ENCODE measurements at places on chromosomes 12 and 14.
A peak's percentile ranks its signal among the peaks of the same experiment; 100 is the strongest.

GRCh38 chr14:58769011-58769643 lies 131.4 kb downstream of the DACT1 start:
- no peak for DNase-seq

DNA sequence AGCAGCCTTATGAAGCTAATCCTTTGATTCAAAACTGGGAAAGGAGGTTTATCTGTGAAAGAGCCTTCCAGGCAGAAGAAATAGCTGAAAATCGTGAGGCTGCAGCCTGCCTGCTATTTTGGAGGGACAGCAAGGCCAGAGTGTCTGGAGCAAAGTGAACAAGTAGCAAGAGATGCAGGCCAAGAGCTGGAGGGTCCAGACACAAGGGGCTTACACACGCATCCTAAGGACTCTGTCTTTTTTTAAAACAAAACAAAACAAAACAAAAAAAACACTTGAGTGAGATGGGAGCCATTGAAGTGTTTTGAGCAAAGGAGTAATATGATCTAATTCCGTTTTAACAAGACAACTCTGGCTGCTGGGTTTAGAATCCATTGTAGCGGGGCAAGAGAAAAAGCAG lies 76.4 kb upstream of the BCAT1 start:
- DNase-seq = no peak

- no peak for DNase-seq
These were observed 415.8 kb downstream of the TMTC2 start for GRCh38 chr12:83102499-83102898.

GRCh38 chr14:97262336-97262735 lies 465.2 kb downstream of the VRK1 start:
- no peak for DNase-seq

DNA sequence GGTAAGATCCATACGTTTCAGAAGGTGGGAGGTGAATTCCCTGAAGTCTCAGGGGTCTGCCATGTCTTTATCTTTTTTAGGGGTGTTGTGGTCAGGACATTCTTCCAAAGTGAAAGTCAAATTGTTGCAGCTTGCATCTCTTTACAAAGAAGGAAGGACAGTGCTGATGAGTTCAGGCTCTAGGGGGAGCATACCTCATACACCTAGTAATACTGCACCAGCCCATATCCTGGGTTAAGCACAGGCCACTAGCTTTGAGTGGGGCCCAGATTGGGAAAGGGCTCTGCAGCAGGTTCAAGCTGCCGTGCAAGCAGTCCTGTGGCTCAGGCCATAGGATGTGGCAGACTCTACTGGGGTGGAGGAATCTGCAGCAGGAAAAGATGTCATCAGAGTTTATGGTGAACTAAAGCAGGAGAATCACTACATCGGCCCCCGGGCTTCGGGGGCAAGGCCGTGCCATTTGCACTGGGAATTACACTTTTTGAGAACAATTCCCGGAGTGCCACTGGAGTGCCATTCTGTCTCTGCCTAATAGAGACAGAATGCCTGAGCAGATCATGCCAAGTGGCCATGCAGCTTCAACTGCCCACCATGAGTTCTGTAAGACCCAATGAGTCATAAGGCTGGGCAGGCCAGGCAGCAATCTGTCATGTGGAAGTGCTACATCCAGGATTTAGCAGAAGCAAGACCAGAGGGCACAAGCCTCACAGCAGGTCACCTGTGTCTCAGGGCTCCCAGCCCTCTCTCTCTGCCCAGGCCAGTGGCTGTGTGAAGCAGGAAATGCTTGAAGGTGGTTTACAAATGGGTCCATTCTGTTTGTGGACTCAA lies 32.3 kb downstream of the DIO3 start:
- no peak for DNase-seq

DNA sequence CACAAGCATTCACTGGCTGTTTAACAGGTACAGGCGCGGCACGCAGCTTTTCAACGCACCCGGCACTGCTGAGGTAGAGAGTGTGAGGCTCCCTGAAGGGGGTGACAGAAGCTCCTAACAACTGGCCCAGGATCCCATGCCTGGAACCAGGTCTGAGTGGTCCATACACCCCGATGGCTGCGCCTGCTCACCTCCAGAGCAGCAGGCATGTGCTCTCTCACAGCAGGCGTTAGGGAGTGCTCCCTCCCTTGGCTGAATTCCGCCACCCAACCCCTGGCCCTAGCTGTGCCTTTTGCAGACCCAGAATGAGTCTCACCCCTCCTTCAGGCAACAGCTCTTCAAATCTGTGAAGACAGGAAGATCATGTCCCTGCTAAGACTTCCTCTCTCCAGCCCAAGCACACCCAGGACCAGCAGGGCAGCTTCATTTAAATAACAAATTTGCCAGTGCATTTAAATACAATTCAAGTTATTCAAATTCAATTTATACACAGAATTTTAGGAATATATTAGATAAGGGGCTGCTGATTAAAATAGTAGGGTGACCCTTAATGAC lies 86.0 kb downstream of the SETD3 start:
- DNase-seq = no peak

DNA sequence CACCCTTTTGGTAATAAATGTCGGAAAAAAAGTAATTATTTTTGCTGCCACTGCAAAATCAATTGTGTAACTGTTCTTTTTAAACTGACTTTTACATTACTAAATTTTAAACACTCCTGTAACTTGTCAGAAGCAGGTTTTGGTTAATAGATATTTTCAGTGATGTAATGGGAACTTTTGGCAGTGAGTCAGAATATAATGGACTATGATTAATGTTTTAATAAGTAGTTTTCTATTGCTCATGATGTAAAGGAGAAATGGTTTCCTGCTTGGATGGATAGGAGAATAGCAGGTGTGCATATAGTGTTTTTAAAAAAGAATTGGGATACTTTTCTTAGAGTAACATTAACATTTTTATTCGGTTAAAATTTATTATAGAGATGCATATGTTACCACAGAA lies 58.8 kb downstream of the TRMT5 start:
- no peak for DNase-seq

- DNase-seq = no peak
These were observed 83.2 kb upstream of the EIF5 start for GRCh38 chr14:103250874-103251273.

DNA sequence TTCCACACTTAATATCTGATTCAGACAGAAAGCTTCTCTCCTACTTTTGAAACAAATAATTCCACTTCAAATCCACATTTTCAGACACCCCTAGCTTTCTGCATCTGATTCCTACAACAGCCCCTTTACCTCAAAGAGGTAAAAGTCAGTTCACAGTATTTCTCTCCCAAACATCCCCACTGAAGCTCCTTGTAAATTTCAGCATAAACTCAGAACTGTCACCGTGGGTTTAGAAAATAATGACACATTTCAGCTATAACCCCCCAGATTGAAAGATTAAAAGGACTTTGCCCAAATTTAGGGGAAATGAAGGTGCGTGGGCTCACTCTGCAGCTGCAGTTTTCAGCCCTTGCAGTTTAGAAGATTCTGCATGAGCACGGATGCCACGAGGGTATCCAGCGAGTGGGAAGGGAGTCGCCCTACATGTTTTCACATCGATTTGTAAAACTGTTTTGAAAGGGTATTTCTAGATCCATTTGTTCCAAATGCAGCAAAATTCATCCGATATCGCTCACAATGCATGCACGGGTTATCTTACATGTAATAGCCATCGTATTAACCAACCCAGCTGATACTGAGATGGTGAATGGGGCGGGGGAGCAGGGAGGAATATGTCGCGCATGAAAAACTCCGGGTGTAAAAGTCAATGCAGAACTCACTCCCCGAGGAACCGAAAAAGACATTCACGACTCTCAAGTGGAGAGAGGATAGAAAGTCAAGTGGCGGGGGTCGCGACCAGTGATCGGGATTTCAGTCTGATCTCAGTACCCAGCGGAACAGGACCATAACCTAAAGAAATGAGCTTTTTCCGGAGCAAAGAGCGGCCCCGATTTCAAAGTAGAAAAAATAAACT lies 5.0 kb upstream of the CCND2 start:
- DNase-seq = no peak

DNA sequence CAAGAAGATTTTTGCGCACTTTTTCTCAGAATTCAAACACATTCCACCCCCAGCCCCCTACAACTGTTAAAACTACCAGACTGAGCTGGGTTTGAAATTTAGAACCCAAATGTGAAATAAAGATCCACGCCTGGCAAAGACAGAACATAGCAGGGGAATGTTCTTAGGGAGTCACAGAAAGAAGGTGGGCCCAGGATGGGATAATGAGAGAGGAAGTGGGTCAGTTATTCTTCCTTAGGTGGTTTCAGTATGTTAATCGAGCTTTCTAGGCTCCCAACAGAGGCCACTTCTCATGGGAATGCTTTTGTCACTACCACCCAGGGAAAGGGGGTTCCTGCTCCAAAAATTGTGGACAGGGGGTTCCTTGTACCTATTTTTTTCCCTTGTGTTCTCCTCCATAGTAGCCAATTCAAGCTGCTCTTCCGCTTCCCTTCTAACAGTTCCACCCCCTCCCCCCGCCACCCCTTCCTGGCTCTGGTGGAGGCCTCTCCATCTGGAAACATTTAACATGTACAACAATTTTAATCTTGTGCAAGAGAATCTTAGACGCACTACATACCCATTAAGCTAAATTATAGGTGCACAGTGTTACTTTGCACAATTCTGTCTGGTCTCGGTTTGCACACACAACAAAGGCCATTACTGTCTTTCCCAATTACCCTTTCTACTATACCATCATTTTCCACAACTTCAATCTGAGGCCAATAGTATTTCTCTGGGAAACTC lies 218.1 kb downstream of the MON2 start:
- DNase-seq = no peak

DNA sequence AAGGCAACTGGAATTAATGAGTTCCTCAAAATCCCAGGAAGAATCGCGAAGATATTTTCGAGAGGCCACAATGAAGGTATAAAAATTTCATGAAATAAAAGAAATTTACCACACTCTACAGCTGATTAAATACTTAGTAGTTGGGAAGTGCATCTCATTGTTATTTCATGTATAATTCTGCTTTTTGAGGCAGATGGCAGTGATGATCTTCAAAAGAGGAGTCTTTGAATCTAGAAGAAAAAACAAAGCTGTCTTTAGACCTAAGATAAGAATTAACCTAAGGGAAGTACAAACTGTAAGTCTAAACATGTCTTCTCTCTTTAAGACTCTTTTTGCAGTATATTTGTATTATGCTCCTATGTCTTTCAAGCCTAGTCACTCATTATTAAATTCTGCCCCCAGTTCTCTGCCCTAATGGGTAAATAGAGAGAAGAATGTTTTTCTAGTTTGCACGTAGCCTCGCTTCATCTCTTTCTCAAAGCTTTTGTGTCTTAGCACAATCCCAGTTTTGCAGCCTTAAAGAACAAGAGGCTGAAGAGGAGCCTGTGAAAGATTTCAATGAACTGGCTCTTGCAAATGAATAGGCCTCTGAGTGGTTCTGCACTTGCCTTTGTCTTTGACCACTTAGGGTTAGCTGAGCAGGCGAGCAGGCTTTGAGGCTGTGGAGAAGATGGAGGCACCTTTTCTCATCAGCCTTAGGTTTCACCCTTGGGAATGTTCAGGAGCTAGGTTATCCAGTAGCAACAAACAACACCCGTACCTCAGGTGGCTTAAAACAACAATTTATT lies 32.7 kb downstream of the CFAP54 start:
- no peak for DNase-seq

DNA sequence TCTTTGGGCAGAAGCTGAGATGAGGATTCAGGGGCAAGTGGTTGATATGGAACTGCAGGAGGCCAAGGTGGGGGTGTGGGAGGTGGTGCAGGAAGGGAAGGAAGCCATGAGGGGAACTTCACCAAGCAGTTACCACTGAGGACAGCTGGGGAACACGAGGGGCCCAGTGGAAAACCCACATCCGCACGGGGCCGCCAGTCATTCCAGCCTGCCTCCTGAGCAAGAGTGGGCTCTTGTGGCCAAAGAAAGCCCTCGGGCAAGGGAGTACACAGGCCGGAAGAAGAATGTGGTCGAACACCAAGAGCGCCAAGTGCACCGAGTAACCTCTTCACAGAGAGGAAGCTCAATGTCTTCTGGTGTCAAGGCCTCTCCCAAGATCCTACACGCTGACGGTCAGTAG lies 252.2 kb upstream of the FOXN3 start:
- peak; percentile 45 for DNase-seq

- DNase-seq = no peak
These were observed 54.7 kb downstream of the ATG14 start for GRCh38 chr14:55356913-55357312.

- no peak for DNase-seq
These were observed 55.2 kb downstream of the NPAS3 start for GRCh38 chr14:32993921-32994320.

GRCh38 chr14:74299061-74299545 lies 3.6 kb downstream of the ABCD4 start:
- DNase-seq = no peak

DNA sequence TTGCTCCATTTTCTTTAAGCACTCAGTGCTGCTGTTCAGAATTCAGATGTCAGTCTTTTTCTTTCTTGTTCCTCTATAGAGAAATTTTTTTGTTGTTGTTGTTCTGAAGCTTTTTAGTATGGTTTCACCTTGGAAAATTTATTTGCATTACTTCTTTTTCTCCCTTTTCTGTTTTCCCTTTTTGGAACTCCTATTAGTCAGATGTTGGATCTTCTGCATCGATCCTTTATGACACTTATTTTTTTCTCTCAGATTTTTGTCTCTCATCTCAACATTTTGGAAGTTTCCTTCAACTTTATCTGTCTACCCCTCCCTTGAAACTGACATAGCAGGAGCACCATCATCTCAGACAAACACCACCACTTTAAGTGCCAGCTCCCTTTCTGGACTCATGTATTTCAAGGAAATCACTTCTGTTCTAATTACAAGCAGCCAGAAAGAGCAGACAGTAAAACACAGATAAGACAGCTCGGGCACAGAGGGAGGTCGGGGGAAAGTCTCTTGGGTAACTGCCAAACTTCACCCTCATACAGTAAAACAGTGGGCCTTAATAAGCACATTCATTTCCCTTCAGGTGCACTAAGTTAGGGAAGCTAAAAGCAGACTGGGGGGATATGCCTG lies 222.7 kb upstream of the PLXNC1 start:
- no peak for DNase-seq

- DNase-seq = no peak
These were observed 584.5 kb upstream of the TBX3 start for GRCh38 chr12:115268451-115268850.

DNA sequence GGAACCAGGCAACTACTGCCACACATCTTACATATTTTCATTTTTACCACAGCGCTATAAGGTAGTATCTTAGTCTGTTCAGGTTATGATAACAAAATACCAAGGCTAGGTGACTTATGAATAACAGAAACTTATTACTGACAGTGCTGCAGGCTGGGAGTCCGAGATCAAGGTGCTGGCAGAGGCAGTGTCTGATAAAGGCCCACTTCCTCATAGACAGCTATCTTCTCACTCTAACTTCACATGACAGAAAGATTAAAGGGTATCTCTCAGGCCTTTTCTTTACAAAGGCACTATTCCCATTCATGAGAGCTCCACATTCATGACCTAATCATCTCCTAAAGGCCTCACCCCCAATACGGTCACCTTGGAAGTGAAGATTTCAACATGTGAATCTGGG lies 59.8 kb upstream of the MDM1 start:
- DNase-seq = peak; percentile 54

GRCh38 chr14:41235466-41235865 lies 371.2 kb upstream of the LRFN5 start:
- DNase-seq = no peak
